ENCODE measurements at places on chromosomes 4 and X.

DNA sequence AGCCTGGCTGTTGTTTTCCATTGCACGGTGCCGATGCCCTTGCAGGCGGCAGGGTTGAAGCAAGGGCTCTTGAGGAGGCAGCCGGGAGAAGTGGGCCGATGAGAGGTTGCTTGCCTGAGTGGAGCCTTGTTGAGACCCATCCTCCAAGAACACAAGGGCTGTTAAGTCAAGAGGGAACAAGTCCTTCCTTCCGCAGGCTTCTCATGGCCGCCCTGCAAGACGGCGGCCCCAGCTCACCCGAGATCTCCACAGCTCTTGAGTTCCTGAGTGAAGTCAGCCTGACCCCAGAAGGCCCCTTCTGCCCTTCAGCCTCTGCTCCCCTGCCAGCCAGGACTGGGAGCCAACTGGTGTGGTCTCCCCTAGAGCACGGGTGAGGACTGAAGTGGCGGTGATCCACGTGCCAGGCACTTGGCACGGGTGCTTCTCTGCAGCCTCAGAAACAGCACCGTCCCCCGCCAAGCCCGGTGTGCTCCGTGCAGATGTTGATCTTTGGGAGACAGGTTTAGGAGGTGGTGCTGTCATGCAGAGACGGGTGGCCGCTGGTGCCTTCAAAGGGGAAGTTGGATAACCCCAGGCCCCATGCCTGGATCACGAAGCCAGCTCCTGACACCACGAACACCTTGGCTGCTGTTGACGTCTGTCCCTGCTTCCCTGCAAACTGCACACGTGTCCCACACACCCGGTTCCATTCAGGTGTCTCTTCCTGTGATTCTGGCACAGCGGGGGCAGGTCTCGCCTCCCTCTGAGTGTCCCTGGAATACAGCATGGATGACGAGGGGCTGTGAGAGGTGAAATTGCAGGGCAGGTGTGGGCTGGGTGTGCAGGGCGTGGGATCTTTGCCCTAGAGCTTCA, 164.4 kb upstream of the PSAPL1 start:
- no peak for DNase-seq
- no peak overlapping the region for H3K4me3 ChIP-seq
- no peaks in the 10 kb centered on the region for H3K36me3 ChIP-seq
- H3K27ac ChIP-seq: no peak overlapping the region

- H3K27ac ChIP-seq: no peak overlapping the region
- H3K4me3 ChIP-seq: no peak overlapping the region
- peaks cover 6% of the 10 kb centered on the region for H3K4me1 ChIP-seq
- DNase-seq: no peak
Observed at GRCh38 chr4:138485498-138485897, 243.3 kb upstream of the SLC7A11 start.

- DNase-seq: no peak
- H3K27me3 ChIP-seq: no peaks in the 10 kb centered on the region
- H3K27ac ChIP-seq: no peak overlapping the region
- H3K4me1 ChIP-seq: no peaks in the 10 kb centered on the region
- no peaks in the 10 kb centered on the region for H3K36me3 ChIP-seq
- H3K4me3 ChIP-seq: no peak overlapping the region
Observed at GRCh38 chr4:137762591-137762990, 230.3 kb upstream of the PCDH18 start.

DNA sequence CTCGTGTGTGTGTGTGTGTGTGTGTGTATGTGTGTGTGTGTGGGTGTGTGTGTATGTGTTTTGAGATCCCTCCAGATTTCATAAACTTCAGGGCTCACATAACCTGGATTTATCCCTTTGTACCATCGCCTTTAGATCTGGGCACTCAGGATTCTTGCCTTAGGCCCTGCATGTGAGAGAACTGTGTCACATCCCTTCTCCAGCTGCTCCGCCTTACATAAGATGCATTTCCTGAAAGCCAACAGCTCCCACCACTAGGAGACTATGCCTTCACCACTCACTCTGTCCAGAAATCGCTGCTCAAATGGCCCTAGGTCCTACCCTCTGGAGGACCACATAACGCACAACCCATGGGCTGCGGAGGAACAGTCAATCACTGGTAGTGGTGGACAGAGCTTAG, 348.8 kb downstream of the CCSER1 start:
- no peaks in the 10 kb centered on the region for H3K36me3 ChIP-seq
- no peaks in the 10 kb centered on the region for H3K27me3 ChIP-seq
- no peak for DNase-seq
- no peaks in the 10 kb centered on the region for H3K4me1 ChIP-seq
- no peak overlapping the region for H3K27ac ChIP-seq
- H3K4me3 ChIP-seq: no peak overlapping the region

GRCh38 chr4:28621591-28621990, 1761.0 kb downstream of the STIM2 start:
- no peak overlapping the region for H3K27ac ChIP-seq
- no peak for DNase-seq
- no peaks in the 10 kb centered on the region for H3K4me1 ChIP-seq
- H3K36me3 ChIP-seq: no peaks in the 10 kb centered on the region
- no peak overlapping the region for H3K4me3 ChIP-seq

DNA sequence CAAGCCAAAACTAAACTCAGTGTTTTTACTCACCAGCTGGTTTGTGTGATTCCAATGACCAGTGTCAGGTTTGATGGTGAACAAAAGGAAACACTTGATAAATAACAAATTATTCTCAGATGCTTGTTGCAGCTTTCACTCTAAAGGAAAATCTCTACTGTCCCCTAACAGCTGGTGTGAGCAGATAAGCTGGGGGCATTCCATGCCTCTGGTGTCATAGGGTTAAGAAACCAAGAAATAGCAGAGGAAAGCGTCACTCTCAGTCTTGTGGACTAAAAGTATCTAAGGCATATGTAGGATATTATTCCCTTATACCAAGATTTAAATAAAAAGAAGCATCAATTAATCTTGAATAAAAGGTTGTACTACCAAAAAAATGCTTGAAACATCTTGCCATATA, 24.3 kb downstream of the TRPC5 start:
- peaks cover 52% of the 10 kb centered on the region for H3K27me3 ChIP-seq
- H3K4me1 ChIP-seq: no peaks in the 10 kb centered on the region
- no peak overlapping the region for H3K27ac ChIP-seq
- H3K36me3 ChIP-seq: no peaks in the 10 kb centered on the region

DNA sequence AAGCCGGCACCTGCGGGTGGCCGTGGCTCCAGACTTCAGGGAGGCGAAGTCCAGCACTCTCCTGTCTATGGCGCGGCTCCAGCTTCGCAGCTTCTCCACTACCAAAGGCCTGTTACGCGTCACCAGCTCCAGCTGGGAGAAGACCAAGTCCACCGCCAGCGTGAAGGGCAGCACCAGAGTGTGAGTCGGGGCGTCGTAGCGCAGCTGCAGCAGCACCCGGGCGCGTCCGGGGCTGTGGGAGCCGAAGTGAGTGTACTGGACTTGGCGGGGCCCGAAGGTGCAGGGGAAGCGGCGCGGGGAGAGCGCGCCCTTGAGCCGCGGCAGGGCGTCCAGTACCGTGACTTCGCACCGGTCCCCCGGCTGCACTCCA, 444 bp downstream of the FREM3 start:
- H3K4me1 ChIP-seq: peaks cover 14% of the 10 kb centered on the region
- no peaks in the 10 kb centered on the region for H3K36me3 ChIP-seq
- peak; percentile 59 for DNase-seq

DNA sequence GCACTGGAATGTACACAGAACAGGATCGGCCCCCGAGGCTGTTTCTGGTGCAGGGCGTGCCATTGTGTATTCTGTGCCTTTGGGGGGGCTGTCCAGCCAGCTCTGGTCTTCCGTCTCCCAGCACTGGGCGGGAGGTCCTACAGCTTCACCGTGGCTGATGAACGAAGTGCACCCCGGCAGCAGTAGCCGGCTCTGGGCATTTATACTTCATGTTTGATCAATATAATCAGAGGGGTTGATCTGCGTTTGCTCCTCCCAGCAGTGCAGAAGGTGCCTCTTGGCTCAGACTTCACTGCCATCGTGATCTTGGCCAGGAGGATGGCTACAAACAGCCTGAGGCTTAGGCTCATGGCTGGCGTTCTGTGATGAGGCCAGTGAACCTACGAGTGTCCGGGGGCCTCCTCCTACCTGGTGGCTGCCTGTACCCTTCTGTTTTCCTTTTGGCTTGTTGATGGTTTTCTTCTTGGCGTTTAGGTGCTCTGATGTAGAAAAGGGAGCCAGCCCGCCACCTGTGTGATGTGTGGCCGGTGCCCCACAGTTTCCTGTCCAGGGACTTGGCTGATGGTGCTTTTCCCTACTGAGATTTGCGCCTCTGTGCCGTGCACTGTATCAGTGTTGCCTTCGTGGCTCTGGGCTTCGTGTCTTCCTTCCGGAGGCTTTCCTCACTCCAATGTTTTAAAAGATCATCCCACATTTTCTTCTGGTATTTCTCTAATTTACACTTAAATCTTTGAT, 31.2 kb upstream of the HGFAC start:
- H3K36me3 ChIP-seq: peaks cover 2% of the 10 kb centered on the region
- no peak overlapping the region for H3K27ac ChIP-seq
- no peak for DNase-seq
- H3K4me3 ChIP-seq: no peak overlapping the region
- H3K27me3 ChIP-seq: no peaks in the 10 kb centered on the region

DNA sequence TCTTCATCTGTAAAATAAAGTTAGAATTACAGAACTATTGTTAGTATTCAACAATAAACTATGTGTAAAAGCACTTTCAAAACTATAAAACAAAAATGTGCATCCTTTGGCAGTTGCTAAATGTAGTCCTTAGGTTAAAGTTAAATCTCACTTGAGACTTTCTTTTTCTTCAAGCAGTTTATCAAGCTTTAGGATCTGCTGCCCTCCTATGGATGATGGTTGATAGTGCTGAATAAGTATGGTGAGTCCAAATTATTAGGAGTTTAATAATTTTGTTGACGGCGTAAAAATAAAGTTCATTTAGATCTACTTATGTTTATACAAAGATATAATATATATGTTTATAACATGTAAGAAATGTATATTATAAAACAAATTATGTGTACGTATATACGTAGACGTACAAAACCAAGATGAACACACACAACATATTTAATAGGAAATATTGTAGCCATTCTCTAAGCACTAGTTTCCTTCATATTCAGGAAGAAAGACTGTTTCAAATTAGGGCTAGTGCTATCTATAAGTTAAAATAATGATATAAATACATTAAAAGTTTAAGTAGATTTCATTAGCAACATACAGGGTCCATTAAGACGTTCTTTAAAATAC, 22.3 kb downstream of the UGT2A2 start:
- no peak overlapping the region for H3K4me3 ChIP-seq
- H3K27ac ChIP-seq: no peak overlapping the region
- H3K4me1 ChIP-seq: no peaks in the 10 kb centered on the region
- H3K27me3 ChIP-seq: no peaks in the 10 kb centered on the region
- H3K36me3 ChIP-seq: no peaks in the 10 kb centered on the region
- no peak for DNase-seq

DNA sequence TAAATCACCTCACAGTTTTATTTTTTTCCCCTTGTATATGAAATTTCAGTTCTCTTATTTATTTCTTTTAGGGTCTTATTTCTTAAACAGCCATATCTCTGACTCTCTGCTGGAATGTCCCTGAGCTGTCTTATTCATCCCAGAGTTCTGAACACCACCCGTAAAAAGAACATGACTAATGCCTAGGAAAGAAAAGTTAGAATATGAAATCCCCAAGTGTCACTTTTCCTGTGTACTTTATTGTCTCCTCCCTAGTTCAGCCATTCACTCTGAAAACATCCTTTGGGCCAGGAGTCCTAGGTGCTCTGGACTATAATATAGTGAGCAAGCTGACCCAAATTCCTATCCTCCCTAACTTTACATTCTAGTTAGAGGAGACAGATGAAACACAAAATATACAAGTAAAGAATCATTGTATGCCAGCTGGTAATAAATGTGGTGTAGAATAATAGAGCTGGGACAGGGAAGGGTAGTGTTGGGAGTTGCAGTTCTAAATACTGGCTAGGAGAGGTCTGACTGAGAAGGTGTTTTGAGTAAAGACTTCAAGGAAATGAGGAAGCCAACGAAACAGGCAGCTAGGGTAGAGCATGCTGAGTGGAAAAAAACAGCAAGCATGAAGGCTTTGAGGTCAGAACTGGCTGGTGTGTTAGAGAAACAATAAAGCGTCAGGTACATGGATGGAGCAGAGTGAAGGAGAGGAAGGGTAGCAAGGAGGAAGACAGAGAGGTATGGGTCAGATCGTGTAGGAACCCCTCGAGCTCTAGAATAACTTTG, 40.6 kb upstream of the FTHL17 start:
- no peaks in the 10 kb centered on the region for H3K27me3 ChIP-seq
- DNase-seq: no peak
- no peak overlapping the region for H3K4me3 ChIP-seq
- no peaks in the 10 kb centered on the region for H3K4me1 ChIP-seq

DNA sequence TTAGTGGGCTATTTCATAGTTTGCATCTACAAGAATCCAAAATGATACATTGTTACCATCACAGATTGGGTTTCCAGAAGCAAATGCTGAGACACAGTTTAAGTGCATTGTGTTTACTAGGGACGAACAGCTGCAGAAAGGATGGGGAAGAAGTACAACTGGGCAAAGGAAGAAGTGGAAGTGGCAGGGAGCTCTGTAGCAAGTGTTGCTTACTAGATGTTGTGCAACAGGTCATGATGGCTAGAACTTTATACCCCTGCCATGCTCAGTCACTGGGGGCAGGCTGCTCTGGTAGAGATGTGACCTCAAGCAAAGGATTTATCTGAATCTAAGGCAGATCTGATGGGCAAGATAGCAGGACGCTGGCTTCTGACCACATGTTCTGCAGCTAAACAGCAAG, 76.1 kb upstream of the EMCN start:
- DNase-seq: no peak
- no peaks in the 10 kb centered on the region for H3K27me3 ChIP-seq
- H3K4me1 ChIP-seq: peaks cover 17% of the 10 kb centered on the region

GRCh38 chr4:13982010-13982409, 354.5 kb upstream of the BOD1L1 start:
- no peak for DNase-seq
- H3K4me1 ChIP-seq: no peaks in the 10 kb centered on the region
- H3K27me3 ChIP-seq: no peaks in the 10 kb centered on the region
- no peak overlapping the region for H3K27ac ChIP-seq

- no peak overlapping the region for H3K27ac ChIP-seq
- no peaks in the 10 kb centered on the region for H3K27me3 ChIP-seq
- no peak overlapping the region for H3K4me3 ChIP-seq
- H3K36me3 ChIP-seq: no peaks in the 10 kb centered on the region
- DNase-seq: no peak
Observed at GRCh38 chr4:32988165-32988811, 2268.1 kb downstream of the PCDH7 start.

GRCh38 chr4:38314663-38315062, 349.3 kb upstream of the KLF3 start:
- no peak overlapping the region for H3K4me3 ChIP-seq
- H3K4me1 ChIP-seq: peaks cover 17% of the 10 kb centered on the region
- H3K27ac ChIP-seq: no peak overlapping the region
- no peaks in the 10 kb centered on the region for H3K36me3 ChIP-seq

DNA sequence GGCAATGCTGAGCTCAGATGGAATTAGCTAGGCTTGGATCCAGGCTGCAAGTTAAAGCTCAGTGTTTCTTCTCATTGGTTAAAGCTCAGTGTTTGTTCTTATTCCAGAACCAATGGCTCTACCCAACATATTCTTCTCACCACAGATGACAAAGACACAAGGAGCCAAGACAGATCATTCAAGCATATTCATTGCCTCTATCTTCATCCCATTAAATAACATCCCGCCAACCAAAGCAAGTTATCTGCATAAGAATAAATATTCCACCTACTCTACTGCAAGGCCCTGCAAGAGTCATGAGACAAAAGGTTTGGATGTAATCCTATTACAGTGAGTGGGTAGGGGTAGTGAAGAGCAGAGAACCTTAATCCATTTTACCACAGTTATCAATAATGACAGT, 766.5 kb downstream of the C4orf33 start:
- no peaks in the 10 kb centered on the region for H3K36me3 ChIP-seq
- H3K27ac ChIP-seq: no peak overlapping the region
- no peaks in the 10 kb centered on the region for H3K4me1 ChIP-seq
- H3K4me3 ChIP-seq: no peak overlapping the region
- no peak for DNase-seq
